ENCODE measurements at places on chromosomes 5 and 9.

DNA sequence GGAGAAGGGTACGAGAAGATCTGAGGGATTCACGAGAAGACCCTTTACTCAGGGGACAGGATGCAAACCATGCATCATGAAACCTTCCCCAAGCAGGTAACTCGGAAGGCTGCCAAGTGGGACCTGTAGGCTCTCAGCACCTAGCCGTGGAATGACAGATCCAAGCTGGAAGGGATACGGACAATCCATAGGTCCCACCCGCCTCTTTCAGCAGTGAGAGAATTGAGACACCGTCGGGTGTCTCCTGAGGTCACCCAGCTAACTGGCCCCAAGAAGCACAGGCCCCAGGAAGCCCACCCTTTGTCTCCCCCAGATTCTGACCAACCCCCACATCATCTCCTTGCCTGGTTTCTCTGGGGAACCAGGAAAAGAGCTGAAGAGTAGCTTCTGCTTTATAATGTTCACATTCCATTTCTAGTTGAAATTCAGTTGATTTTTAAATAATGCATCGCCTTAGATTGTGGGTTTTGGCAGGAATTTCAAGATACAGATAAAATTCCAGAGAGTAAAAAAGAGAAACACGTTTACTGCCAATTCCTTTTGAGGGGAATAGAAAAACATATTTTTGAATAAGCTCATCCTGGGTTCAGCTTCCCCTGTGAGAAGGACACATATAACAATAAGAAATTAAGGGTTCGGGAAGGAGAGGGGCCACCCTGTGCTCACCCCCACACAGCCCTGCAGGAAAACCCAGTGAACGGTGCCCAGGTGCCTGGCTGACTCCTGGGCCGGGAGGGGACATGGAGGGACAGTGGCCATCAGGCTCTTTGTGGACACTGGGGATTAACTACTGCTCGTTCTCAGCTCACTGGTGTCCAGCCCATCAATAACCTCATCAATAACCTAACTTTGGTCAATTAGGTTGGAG lies 51.1 kb downstream of the NSUN2 start:
- no peak for DNase-seq

DNA sequence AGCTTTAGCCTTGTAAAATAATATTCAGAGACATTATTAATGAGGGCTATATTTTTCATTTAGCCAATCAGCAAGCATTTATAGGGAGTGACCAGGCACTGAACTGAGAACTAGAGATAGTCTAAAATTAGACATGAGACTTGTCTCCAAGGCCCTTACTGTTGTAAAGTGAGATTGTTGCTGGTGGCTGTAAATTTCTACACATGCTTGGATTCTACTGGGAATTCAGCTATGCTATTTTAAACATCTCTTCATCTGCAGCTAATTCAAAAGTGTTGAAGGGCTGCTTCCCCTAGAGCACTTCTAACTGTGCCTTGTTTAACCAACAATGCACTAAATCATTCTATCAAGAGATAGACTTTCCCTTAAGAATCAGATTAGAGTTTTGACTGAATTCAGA lies 67.4 kb downstream of the CHSY3 start:
- DNase-seq: no peak

DNA sequence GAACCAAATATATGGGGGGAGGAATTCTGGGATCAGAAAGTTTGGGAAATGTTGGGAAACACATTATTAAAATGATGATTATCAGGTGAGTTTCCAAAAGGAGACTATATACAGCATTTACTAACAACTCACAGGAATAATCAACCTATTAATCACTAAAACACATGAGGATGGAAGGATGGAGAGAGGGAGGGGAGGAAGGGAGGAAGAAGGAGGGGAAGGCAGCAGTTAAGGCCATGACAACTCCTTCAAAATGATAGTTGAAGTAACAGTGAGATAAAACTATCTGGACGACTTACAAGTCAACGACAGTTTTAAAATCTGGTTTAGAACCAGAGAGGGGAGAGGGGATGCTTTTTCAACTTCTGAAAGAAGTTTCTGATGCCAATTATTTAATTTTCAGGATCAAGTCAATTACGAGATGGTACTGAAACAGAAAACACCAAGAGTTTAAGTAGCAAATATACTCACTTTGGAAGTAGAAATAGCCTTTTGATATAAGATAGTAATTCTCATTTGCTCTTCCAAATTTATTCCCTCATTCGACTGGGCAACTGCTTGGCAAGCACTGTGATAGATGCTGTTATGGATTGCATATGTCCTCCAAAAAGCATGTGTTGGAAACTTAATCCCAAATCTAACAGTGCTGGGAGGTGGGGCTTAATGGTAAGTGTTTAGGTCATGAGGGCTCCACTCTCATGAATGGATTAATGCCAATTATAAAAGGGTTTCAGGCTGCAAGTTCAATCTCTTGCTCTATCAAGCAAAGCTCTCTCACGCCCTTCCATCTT lies 30.4 kb downstream of the FBXW11 start:
- DNase-seq: no peak

GRCh38 chr5:1763548-1763911 lies 36.1 kb downstream of the MRPL36 start:
- DNase-seq: no peak

- DNase-seq: no peak
Measured at GRCh38 chr5:109003928-109004327, 256.2 kb downstream of the FER start.

DNA sequence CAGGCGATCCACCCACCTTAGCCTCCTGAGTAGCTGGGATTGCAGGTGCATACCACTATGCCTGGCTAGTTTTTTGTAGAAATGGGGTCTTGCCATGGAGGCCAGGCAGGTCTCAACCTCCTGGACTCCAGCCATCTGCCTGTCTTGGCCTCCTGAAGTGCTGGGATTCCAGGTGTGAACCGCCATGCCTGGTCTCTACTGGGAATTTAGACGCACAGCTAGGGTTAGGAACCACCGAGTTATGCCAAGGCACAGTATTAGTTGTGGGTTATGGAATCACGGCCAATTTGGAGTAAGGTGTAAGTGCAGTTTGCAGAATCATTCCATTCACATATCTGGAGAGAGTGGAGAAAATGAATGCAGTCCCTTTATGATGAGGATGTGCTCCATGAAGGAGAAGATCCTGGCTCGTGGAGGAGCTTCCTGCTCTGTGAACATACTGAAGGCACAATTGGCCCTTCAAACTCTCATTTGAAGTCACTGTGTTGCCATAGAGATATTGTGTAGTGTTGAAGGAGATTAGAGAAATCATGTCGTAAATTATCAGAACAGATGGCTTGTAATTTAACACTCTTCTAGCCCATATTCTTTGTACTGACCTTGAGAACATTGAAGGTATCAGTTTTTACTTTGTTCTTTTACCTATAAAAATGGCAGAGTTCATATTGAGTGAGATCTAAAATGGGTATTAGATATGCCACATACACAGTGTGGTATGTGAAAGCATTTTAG lies 18.8 kb downstream of the TRIO start:
- DNase-seq: no peak

GRCh38 chr5:77912721-77913120 lies 136.6 kb upstream of the TBCA start:
- DNase-seq: no peak

GRCh38 chr9:134922932-134923240 lies 5.2 kb upstream of the FCN1 start:
- DNase-seq: no peak

GRCh38 chr5:170380361-170380951 lies 8.7 kb downstream of the KCNMB1 start:
- no peak for DNase-seq

DNA sequence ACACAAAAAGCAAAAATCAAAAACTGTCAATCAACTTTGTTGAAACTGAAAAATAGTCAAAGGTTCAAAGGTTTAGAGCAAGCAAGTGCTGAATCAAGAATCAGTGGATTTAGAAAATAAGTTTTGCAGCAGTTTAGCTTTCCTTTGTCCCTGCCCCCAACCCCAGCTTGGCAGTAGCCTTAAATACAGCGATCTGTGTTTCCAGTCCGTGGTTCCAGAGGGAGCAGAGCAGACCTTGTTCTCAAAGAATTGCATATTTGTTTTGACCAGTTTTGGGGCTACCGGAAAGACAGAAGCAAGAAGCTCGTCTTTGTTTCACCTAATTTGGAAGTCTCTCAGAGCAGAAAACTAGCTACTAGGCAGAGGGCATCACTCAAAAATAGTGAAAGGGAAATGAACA lies 57.2 kb upstream of the PRDM9 start:
- no peak for DNase-seq

GRCh38 chr9:94693485-94694204 lies 32.9 kb upstream of the AOPEP start:
- DNase-seq: no peak

DNA sequence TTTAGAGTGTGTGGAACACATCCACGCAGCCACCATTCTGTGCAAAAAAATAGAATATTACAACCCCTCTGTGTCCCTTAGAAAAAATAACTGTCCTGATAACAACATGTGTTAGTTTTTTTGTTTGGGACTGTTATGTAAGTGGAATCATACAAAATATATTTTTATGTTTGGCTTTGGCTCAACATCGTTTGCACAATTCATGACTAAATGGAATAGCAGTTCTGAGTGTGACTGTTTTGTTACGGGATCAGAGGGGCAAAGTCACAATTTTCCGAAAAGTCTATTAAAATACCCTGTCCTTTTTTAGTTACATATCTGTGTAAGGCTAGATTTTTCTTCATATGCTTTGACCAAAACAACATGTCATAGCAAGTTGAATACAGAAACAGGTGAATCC lies 12.8 kb downstream of the MTREX start:
- no peak for DNase-seq

- no peak for DNase-seq
Measured at GRCh38 chr5:88172847-88173758, 95.5 kb downstream of the TMEM161B start.

DNA sequence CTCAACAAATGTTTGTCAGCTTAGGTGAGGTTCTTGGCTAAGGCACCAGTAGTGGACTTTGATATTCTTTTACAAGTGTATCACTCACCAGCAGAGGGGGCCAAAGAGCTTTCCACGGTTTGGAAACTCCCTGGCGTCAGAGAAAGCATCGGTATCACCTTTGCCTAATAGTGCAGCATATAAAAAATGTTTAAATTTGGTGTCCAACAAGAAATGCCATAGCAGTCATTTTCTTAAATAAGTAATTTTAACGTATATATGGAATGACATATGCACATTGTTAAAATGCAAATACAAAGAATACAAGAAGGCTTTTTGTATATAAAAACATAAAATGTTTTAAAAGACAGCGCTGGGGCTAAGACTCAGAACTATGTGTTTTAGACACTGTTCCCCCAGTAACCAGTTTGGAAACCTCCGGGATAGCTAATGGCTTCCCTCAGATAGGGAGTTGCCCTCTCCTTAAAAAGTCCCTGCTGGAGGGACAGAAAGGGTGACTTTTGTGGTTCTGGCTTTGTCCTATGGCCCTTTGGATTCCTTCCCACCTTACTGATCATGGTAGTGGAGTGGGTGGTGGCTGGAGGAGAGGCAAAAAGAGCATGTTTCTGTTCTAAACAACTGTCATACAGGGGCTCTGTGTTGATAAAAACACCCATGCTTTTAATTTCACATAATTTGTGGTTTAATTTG lies 124.6 kb downstream of the GPBP1 start:
- no peak for DNase-seq

DNA sequence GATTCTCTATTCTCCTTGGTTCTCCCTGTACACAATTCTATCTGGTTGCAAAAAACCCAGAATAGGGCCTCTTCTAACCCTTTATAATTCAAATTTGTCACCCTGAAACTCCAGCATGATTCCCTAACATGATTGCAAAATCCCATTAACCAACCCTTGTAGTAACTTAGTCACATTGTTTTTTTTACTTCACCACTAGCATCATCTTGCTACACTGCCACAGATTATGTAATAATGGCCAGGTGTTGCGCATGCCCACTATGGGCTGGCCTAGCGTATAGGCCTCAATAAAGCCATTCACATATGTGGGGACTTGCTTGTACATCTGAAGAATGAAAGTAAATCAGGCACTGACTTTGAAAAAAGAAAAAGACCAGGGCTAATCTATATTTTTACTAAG lies 25.7 kb downstream of the FAM170A start:
- no peak for DNase-seq

DNA sequence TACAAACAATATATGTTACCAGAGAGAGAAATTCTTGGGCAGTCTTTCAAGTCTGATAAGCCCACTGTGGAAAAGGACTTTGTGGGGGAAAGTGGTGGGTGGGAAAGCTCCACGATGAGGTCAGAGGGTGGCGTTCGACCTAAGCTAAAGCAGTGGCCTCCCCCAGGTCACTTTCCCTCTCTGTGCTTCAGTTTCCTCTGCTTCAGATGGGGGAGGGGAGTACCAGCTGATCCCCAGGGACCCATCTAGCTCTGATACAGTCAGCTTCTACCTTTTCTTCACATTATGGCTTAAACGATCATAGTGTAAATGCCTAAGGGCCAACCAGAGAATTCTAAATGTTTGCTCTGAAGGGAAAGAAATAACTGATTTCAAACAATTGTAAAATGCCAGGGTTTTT lies 36.6 kb upstream of the ARSB start:
- DNase-seq: no peak

DNA sequence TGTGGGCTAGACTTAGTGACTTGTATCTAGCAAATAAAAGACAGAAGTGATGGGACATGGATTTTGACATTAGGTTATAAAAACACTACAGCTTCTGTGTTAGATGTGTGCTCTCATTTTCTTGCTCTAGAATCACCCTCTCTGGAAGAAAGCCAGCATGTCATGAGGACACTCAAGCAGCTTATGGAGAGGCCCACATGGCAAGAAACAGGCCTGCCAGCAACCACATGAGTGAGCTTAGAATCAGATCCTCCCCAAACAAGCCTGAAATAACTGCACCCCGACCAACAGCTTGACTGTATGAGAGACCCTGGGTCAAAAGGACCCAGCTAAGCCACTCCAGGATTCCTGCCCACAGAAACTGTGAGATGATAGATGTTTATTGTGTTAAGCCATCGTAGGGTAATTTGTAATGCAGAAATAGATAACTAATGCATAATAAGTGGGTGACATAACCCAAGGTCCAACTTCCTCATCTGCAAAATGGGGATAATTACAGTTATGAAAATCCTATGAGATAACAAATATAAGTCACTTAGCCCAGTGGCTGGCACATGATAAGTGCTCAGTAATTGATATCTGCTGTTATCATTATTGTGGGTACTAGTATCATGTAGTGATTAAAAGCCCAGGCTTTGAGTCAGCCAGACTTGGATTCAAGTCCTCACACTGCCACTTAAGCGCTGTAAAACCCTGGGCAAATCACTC lies 86.5 kb downstream of the KLHL3 start:
- DNase-seq: no peak

- DNase-seq: no peak
Measured at GRCh38 chr5:1057485-1058082, 49.0 kb downstream of the NKD2 start.

- no peak for DNase-seq
Measured at GRCh38 chr5:75059912-75060545, 7.7 kb upstream of the GCNT4 start.

- no peak for DNase-seq
Measured at GRCh38 chr5:177434437-177434836, 8.0 kb downstream of the GRK6 start.

- DNase-seq: no peak
Measured at GRCh38 chr9:126894052-126894603, 20.5 kb upstream of the RALGPS1 start.
